ENCODE measurements at places on chromosomes 6 and 20.

- DNase-seq: no peak
Observed at GRCh38 chr6:18363746-18364145, 23.4 kb upstream of the RNF144B start.

DNA sequence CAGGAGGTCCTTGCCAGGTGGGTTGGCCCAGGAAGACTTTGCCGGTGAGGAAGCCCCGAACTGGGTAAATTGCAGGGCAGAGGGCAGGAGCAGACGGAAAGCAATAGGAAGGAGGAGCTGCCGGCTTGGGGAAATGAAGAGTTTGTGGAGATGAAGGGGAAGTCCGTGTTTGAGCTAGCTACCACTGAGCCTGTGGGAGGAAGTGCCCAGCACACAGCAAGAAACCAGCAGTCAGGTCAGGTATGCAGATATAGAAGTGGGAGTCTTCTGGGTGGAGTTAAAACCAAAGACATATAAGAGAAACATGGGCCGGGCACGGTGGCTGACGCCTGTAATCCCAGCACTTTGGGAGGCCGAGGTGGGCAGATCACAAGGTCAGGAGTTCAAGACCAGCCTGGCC, 34.7 kb downstream of the CD24 start:
- DNase-seq: no peak

- DNase-seq: peak; percentile 66
Observed at GRCh38 chr20:26209171-26209941, 512.7 kb upstream of the ZNF337 start.

- DNase-seq: peak; percentile 63
Observed at GRCh38 chr20:3406481-3407039, 909 bp downstream of the DNAAF9 start.

- DNase-seq: no peak
Observed at GRCh38 chr6:124064317-124065113, 260.9 kb downstream of the NKAIN2 start.

DNA sequence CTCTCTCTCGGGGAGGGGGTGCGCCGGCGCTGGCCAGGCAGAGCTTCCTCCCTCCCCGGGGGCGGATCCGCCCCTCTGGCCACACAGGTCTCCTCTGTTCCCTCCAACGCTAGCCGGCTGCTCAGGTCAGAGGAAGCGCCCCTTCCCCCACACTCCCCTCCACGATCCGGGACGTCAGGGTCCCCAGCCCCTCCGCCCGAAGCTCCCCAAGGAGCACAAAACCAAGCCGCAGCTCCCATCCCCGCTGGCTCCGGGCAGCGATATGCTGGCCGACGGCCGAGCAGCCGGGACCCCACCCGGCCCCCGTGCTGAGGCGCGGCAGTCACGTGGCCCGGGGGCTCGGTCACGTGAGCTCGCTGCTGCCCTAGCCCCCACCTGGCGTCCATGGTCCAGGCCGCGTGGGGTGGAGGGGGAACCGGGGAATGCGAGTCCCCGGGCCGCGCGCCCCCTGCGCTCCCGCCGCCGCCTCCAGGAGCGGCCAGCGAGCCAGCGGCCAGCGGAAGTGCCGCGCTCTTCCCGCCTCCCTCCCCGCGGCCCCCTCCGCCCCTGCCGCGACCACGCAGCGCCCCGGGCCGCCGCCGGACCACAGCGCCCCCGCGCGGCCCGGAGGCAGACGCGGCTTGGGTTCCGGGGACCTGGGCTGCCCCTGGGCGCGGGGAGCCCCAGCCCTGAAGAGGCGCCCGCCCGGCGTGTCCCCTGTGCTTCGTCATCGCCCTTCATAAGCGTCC, at the start of gene SLC35B2:
Gene SLC35B2, minus strand, starts transcription at position 504 of the 728 bp plus-strand sequence. Its CDS starts 118 bp downstream, at position 386.
- peak; percentile 86 for DNase-seq

- no peak for DNase-seq
Observed at GRCh38 chr6:42136508-42137193, 5.8 kb downstream of the C6orf132 start.

DNA sequence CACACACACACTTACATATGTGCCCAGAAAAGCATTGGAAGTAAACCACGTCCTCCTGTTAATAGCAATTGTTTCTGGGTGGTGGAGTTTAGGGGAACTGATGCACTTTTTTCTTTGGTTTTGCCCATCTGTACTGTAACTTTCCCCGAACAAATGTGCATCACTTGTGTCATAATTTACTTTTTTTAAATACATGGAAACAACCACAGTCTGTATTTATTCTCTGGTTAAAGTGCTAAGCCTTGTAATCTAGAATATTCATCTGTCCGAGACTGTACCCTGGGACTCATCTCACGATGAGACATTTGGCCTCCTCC, 61.5 kb upstream of the CD93 start:
- DNase-seq: no peak

DNA sequence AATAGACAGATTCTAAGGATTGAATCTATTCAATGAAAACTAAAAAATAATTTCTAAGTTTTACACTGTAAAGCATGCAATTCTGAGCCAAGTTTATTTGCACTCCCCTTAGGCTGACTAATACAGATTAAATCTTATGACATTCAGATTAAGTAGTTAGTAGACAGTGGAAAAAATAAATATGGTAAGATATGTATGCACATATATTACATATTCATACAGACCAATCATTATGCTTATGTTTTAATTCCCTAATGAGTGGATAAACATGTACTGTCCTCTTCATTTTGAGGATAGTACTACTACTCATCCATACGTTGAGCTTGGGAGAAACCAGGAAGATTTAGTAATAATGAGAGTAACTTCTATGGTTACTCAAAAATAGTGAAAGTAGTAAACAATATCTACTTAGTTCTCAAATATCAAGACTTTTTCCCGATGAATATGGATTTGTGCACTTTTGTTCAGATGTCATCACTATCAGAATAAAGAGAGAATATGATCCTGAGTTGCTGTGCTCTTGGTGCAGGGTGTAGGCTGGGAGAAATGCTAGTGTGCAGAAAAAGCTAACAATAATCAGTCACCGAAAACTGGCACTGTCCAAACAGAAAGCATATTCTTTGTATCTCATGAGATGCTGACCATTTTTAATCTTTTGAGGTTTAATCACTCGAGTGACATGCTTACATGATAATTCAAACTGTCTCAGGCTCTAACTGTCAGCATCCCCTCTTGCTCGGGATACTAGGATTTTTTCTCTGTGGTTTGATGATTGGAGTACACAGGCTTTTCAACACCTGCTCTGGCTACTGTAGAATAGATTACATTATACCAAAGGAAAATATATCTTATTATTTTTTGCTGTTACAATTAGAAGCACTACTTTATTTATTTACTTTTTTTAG, 111.6 kb downstream of the EPHA7 start:
- DNase-seq: no peak

- no peak for DNase-seq
Observed at GRCh38 chr20:63898882-63899558, 4.1 kb downstream of the DNAJC5 start.

DNA sequence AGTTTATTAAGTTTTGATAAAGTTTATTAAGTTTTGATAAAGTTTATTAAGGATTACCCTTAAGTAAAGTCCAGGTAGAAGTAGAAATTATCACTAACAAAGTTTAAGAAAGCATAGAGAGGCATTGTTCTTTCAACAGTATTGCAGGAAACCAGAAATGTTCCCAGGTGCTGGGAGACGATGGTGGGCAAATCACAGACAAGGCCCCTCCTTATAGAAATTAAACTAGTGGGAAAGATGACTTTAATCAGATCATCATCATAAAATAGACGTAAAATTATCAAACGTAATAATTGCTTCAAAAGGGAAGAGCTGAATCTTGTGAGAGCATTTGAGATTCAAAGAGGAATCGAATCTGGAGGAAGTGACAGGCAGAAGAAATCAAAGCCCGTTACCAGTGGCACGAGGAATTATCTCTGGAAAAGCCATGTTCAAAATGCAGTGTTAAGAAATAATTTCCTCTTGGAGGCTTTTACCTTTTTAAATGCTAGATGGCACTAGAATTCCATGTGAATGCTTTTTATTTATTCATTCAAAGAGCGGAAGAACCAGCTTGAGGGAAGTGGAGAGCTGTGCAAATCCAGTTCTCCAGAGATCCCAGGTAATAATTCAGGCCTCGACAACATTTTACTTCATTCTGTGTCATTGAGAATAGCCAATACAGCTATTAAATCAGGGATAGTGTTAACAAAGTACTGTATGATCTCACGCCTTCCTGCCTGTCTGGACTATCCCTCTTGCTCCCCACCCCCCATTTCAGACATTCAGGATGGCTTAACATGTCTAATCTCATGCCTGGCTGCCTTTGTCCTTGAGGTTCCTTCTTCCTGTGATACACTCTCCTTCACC, 1.0 kb upstream of the APMAP start:
- no peak for DNase-seq
